ENCODE measurements at places on chromosomes 2 and 18.

DNA sequence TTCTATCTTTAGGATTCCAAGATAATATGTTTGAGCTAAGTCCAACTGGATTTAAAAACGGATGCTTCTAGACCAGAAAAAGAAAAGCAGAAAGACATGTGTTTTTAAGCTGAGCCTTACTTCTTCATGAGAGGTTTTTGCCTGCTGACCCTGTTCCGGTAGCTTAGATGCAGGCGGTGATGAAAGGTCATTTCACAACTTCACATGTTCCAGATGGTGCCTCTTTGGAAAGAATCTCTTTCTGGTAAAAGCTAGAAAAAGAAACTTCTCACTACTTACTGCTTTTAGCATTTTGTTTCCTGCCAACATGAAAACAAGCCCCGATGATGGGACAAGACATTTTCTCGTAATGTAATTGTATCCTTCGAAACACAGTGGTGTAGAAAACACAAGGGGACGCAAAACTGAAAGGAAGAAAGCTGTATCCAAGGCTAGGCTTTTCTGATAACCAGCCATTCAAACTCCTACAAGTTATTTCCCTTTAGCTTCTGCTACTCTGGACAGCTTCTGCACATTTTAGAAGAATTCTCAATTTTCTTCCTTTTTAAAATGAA, 407.3 kb upstream of the LYPD1 start:
- DNase-seq, result no peak

GRCh38 chr18:33833842-33834241, 255.8 kb downstream of the ASXL3 start:
- peak; percentile 4 for DNase-seq

- no peak for DNase-seq
Observed at GRCh38 chr2:11396467-11397445, 52.3 kb upstream of the ROCK2 start.

GRCh38 chr2:72979896-72980295, 62.6 kb downstream of the EMX1 start:
- DNase-seq, result peak; percentile 95

DNA sequence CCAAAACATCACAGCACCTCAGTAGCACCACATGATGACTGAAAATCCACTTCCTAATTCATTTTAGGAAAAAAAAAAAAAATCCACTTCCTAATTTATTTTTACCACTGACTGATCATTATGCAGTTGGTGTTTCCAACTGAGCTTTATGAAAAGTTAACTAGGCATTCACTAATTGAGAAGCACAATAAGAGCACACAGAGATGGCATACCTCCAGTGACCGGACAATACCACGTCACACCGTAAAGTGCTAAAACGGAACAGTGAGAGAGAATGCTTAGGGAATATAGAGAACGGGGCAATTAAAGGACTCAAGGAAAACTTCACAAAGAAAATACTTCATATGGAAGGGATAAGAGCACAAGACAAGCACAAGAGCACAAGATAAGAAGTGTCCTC, 212.5 kb downstream of the NBAS start:
- DNase-seq, result no peak

- DNase-seq, result no peak
Observed at GRCh38 chr2:86065512-86065911, 40.2 kb downstream of the POLR1A start.

DNA sequence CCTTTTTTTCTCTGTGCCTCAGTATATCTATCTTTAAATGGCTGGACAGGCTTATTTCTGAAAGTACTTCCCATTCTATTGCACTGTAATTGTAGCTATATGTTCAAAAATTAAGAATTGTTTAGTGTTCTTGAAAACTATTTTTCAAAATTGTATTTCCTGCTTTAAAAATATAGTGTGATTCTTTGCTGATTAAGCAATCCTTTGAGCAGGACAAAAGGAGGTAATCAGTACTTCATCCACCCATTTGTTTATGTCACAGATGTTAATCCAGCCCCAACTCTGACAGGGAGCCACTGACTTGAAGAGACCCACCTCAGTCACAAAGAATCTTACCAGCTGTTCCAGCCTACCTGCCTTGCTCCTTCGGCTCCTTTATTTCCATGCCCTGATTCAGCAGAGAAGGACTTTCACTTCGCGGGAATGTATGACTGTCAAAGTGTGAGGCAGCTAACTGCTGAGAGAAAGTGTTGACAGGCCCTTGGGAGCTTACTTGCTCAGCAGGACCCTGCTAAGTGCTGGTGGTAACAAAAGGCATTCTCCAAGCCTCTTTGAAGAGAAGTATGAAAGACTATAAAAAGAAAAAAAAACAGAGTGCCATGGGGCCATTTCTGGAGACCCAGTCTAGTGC, 393.3 kb upstream of the CYRIA start:
- no peak for DNase-seq

- no peak for DNase-seq
Observed at GRCh38 chr2:17057109-17058017, 391.7 kb upstream of the CYRIA start.

- no peak for DNase-seq
Observed at GRCh38 chr2:110650346-110650745, 27.5 kb downstream of the BUB1 start.

DNA sequence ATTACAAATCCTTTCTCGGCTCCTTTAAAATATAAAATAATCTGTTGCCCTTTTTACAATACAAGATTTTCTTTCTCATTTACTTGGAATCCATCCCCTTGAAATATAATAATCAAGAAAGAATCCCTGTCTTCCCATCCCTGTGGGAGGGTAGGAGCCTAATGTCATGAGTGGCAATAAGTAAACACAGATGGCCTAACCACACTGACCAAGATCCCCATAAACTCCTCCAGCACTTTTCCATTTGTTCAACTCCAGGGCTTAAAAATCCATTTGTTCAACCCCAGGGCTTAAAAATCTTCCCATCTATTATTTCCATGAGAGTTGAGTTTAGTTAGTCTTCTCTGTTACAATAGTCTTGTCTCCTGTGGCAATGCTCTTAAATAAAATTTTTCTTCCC, 297.6 kb downstream of the CDH7 start:
- DNase-seq, result no peak

GRCh38 chr18:12946549-12947284, 1.1 kb upstream of the SEH1L start:
- peak; percentile 61 for DNase-seq

GRCh38 chr2:210599476-210599875, 43.1 kb downstream of the CPS1 start:
- no peak for DNase-seq

GRCh38 chr18:40907842-40908241, 1047.2 kb upstream of the PIK3C3 start:
- DNase-seq, result no peak

DNA sequence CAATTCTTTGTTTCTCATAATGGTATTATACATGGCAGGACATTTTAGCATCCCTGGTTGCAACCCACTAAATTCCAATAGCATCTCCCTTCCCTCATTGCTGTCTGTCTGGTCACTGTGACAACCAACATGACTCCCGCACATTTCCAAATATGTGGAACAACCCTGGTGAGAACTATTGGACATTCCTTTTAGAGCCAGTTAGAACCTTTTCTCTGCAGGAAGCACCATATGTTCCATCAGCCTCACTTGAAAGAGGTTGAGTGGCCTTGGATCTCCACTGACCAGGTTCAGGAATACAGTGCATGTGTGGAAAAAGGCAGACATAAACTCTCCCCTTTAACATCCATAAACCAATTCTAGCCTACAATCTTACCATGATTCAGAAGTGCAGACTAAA, 25.9 kb upstream of the GLS start:
- no peak for DNase-seq

DNA sequence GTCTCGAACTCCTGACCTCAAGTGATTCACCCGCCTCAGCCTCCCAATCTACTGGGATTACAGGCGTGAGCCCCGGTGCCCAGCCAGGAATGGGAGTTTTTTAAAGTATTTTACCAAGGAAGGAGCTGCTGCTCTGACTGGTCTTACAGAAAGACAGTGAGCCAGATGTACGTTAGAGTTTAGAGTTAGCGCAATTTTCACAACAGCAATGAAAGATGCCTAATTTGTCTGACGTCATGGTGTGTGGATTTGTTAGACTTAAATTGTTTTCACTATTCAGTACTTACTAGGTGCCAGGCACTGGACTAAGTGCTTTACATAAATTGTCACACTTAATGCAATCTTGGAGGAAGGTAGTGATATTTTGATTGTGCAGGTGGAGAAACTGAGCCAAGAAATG, 12.4 kb upstream of the RPL37A start:
- DNase-seq, result no peak

GRCh38 chr18:23068570-23069310, 66.5 kb upstream of the CABLES1 start:
- peak; percentile 40 for DNase-seq

- DNase-seq, result no peak
Observed at GRCh38 chr2:216068-216467, 47.8 kb downstream of the SH3YL1 start.

- no peak for DNase-seq
Observed at GRCh38 chr2:83113953-83114352, 1345.1 kb downstream of the SUCLG1 start.

GRCh38 chr2:206189691-206190090, 30.0 kb downstream of the EEF1B2 start:
- DNase-seq, result no peak

DNA sequence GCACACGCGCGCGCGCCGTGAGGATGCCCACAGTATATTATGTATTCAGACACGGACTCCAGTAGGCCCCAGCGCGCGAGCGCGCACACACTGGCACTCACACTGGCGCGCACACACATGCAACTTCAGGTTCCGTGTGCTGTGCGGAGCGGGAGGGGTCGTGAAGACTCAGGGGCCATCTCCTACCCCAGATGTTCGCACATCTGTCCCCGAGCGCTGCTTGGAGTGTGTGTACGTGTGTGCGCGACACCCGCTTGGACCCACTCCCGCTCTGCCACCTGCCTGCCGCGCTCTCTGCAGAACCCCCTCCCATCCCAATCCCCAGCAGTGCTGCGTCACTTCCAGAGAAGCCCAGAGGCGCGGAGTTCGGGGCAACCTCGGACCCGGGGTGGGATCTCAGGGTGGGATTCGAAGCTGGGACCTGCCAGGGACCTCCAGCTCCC, 2.6 kb downstream of the NRP2 start:
- DNase-seq, result no peak

DNA sequence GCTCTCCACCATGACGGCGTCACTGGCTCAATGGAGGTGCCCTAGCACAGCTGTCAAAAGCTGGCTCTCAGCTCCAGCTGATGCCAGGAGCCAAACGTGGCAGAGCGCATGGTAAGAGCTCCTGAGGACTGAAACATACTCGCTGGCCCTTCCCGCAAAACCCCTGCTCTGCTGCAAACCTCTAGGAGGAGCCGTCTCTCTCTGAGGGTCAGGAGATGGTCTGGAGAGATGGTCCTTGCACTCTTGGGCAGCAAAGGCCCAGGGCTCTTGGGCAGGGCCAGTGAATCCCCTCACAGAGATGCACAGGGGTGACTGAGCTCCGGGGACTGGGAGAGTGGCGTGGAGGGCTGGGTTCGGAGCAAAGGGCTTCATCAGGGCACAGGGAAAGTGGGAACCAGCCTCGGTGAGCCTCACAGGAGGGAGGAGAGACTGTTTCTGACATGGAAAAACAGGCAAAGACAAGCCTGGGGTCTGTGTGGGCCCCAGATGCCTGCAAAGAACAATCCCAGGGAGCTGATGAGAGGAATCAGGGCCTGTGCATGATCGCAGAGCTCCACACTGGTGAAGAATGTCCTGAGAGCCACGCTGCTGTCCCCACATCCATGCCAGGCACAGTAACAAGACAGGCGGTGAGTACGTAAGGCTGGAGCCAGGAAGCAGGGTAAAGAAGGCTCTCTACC, 17.2 kb downstream of the SNORC start:
- no peak for DNase-seq

Measured in Kasumi-1 (cell line).